NCI-H1048 (cell line): ENCODE measurements at places on chromosomes 4 and X.

DNA sequence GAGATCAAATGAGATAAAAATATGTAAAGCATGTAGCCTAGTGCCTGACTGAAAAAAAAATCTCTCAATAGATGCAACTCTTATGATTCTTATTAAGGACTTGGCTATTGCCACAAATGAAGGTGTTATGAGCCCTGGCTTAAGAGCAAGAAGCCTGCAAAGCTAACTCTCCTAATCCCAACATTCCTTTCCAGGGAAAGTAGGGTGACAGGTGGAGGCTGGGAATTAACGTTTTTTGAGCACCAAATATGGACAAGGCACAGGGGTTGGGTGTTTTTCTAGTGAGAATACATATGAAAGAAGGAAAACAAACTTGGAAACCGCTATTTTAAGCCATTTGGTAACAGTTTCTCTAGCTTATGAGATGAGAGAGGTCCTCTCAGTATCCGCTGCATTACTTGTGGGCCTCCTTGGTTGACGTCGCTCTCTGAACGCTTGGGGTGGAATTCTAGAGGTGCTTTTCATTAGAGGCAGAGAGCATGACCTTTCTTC, 2.4 kb downstream of the RHOH start:
- no peak for DNase-seq

- DNase-seq, result no peak
Observed at GRCh38 chr4:182642831-182643230, 274.4 kb downstream of the DCTD start.

DNA sequence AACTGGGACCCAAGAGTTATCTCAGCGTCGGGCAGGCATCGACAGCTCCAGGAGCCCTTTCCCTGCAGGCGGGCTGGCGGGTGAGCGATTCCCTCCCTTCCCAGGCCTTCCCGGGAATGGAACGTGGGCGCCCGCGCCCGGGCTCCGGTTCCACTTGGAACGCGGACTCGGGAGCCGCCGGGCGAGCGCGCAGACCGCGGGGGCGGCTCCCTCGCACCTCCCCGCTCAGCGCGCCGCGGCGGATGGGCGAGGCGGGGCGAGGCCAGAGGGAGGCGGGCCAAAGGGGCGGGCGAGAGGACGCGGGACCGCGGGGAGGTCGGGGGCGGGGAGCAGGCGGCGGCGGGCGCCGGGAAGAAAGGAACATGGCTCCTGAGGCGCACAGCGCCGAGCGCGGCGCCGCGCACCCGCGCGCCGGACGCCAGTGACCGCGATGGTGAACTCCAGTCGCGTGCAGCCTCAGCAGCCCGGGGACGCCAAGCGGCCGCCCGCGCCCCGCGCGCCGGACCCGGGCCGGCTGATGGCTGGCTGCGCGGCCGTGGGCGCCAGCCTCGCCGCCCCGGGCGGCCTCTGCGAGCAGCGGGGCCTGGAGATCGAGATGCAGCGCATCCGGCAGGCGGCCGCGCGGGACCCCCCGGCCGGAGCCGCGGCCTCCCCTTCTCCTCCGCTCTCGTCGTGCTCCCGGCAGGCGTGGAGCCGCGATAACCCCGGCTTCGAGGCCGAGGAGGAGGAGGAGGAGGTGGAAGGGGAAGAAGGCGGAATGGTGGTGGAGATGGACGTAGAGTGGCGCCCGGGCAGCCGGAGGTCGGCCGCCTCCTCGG, at the start of gene PKD2:
TSS of gene PKD2 (plus strand) at position 332 of the 818 bp plus-strand sequence. CDS start at position 431, 99 bp downstream.
- DNase-seq, result no peak

GRCh38 chrX:152899874-152900719, 2.2 kb downstream of the ZNF185 start:
- DNase-seq, result no peak

- no peak for DNase-seq
Observed at GRCh38 chr4:87882321-87882720, 49.6 kb downstream of the MEPE start.

DNA sequence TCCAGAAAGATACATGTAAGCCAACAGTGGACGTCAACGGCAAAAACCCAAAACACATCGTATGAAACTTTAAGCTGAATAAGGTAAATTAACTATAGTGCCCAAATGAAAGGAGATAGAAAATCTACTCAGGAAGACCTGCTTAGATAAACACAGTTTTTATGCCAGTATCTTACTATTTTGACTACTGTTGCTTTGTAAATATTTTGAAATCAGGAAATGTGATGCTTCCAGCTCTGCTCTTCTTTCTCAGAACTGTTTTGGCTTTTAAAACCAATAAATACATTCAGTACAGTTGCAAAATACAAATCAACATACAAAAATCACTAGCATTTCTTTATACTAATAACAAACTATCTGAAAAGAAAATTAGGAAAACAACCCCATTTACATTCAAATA, 83.8 kb downstream of the SMARCA5 start:
- no peak for DNase-seq

GRCh38 chr4:20418861-20419451, 167.3 kb downstream of the SLIT2 start:
- no peak for DNase-seq

DNA sequence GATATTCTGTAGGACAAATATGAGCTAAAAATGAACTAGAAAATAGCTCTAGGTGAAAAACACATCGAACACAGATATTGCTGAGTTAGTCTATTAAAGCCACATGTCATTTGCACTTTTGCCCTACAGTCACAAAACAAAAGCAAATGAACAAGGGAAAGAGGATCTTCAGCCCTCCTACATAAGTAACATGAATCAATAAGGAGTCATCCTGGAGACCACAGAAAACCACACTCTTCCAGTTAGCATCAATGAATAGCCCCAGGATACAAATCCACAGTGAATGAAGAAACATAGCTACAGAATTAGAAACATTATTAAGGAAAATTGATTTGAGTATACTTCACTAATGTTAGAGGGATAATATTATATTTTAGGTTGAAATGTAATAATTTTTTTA, 311.4 kb downstream of the MAPK10 start:
- no peak for DNase-seq

GRCh38 chr4:110638089-110638746, 15.3 kb upstream of the PITX2 start:
- DNase-seq, result no peak
